ENCODE measurements at places on chromosomes 3 and 15. TPM values are rescaled to one million over a fixed set of nuclear protein-coding genes. Genes with fewer than 3 reads are reported as not detected.

- DNase-seq: no peak
These were observed 60.0 kb downstream of the MAGEF1 start for GRCh38 chr3:184651904-184652303.

- DNase-seq: no peak
These were observed 189.7 kb upstream of the CBLB start for GRCh38 chr3:106058475-106058874.

The CD276 gene
- polyA plus RNA-seq: 69.2 TPM

GRCh38 chr3:45067941-45068340 is 41.8 kb downstream of the CLEC3B start:
- DNase-seq: no peak

The LDHAL6B gene
- not detected for polyA plus RNA-seq

The ISLR2 gene
- polyA plus RNA-seq: 0.27 TPM

The WDR93 gene
- polyA plus RNA-seq: 0.24 TPM

DNA sequence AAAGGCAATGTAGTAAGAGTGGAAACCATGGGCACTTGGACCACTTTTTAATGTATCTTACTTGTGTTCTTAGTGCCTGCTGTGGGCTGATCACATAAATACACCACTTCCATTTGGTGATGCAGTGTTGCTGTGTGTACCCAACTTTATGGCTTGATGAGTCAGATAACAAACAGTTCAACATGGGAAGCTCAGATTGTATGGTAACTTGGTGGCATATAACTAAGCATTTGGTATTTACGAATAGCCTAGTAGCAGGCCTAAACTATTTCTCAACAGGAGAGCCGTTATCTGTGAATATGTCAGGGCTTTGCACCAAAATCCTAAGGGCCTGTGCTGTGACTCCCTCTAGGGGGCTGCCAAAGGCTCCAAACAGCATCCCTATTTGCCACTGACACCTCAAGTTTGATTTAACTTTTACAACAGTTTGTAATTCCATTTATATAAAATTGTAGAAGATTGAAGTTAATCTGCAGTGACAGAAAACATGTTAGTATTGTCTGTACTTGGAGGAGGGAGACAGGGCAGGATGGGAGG is 640.4 kb upstream of the CADM2 start:
- DNase-seq: no peak

The TRIM69 gene
- polyA plus RNA-seq: 51.4 TPM

DNA sequence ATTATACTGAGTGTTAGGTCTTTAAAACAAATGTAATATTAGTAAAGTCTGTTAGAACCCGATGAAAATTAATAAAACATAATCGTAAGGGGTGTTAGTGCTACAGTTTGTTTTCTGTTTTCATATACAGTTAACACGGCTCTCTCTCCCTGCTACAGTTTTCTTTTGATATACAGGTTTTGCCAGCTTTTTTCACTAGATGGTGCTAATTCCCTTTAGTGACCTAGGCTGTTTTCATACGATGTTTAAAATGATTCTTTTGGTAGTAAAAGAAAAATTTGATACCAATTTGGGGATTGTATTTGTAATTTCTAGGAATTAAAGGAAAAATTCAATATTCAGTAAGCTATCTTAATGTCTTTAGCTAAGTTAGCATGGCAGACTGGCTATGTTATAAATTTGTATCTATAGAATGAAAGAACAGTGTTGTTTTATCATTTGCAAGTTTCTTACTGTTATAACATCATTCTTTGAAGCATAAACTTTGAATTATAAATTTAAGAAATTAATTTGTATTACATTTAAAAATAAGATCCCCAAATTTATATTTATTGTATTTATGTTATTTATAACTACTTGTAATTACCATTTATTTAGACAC is 11.5 kb downstream of the APH1B start:
- DNase-seq: no peak

- DNase-seq: no peak
These were observed 181.0 kb downstream of the SI start for GRCh38 chr3:164897342-164897741.

The CCR3 gene
- not detected for polyA plus RNA-seq

- no peak for DNase-seq
These were observed 52.5 kb downstream of the LRRN1 start for GRCh38 chr3:3851621-3852323.

DNA sequence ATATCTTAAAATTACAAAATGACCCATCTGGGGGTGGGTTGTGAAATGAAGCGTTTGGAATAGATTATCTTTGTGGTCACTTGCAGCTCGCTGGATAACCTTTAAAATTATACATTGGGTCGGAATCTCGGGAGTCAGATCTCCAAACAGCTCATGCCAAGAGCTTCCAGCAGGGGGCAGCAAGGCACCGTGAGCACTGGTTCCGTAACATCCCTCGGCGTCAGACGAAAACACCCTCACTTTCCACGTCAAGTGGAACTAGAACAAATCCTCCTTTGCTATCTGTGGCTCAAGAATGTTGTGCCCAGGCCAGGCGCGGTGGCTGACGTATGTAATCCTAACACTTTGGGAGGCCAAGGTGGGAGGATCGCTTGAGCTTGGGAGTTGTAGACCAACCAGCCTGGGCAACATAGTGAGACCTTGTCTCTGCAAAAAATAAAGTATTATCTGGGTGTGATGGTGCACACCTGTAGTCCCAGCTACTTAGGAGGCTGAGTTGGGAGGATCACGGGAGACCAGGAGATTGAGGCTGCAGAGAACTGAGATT is 31.1 kb downstream of the UMPS start:
- DNase-seq: peak; percentile 90

DNA sequence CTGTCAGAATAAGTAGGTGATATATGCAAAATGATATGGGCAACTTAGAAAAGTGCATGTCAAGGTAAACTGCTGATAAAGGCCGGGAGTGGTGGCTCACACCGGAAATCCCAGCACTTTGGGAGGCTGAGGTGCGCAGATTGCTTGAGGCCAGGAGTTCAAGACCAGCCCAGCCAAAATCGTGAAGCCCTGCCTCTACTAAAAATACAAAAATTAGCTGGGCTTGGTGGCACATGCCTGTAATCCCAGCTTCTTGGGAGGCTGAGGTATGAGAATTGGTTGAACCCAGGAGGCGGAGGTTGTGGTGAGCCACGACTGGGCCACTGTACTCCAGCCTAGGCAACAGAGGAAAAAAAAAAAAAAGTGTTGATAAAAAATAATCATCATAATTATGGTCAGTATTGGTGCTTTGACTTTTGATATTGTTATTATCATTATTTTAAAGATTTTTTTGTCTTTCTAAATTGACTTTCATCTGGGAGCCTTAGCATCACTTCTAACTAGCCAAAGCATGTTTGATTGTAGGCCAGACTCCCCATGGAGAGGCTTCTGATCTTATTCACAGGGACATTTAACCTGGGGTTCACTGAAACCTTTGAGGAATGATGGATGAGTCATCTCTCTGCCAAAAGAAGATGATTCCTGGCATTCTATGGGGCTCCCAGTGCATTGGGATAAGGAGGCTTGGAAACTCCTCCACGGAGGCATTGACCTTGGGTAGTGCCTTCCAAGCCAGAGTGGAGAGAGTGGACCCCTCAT is 5.6 kb downstream of the ZBTB38 start:
- DNase-seq: no peak

The PLA2G4E gene
- polyA plus RNA-seq: not detected

The SLC25A20 gene
- polyA plus RNA-seq: 37.6 TPM

The GOLGA8Q gene
- polyA plus RNA-seq: 0.70 TPM

- no peak for DNase-seq
These were observed 221.1 kb downstream of the SLCO3A1 start for GRCh38 chr15:92074646-92075045.

GRCh38 chr15:38671675-38672254 is 107.2 kb upstream of the RASGRP1 start:
- DNase-seq: no peak

The CCNB2 gene
- 2.5 TPM for polyA plus RNA-seq

- no peak for DNase-seq
These were observed 389.5 kb upstream of the WNT5A start for GRCh38 chr3:55876560-55876959.

The MST1 gene
- 31.3 TPM for polyA plus RNA-seq

DNA sequence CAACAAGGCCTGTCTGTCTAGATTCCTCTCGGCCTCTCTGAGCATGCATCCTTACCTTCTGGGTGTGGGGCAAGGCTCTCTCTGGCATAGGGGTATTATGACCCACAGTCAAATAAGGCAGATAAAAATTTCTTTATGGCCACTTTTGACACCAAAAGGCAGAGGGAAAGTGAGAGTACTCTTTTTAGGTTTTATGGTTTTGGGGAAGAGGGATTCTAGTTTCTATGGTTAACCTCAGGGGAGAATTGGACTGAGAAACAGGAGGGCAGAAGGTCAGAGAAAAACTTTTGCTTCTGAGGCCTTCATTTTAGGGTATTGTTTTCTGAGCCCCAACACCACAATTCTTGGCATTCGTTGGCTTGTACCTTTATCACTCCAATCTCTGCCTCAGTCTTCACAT is 70.0 kb upstream of the CCDC54 start:
- DNase-seq: no peak

DNA sequence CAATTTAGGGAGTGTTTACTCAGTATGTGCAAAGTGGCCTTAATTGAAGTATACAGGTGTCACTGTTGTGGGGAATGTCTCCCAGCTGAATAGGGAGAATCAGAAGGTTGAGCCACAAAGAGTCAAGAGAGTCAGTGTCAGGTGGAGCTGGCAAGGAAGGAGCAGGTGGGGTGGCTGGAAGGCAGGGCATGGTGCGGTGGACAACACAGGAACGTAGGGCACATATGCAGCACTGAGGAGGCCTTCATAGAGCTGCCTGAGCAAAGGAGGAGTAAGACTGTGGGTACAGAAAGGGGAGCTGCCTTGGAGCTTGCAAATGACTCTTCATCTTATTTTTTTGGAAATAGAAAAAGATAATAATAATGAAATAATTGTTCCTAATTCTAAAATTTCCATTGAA is 20.0 kb downstream of the ARHGEF3 start:
- no peak for DNase-seq

GRCh38 chr3:64340641-64341101 is 115.4 kb upstream of the PRICKLE2 start:
- DNase-seq: peak; percentile 23

DNA sequence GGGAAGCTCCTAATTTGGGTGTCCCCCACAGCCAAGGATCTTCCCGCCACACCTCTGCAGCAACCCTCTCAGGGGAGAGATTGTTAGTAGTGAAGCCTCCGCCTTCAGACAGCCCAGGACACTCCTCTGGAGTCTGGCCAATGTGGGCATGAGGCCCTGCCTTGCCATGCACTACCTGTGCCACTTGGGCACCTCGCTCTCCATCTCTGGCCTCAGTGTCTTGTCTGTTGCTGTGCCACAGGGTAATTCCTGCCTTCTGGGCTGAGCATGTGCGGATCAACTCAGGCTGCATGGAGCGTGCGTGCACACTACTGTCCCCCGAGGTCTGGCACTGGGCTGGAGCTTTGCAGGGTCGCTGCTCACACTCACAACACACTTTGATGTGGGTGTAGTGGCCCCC is 7.9 kb upstream of the MESP1 start:
- DNase-seq: no peak

DNA sequence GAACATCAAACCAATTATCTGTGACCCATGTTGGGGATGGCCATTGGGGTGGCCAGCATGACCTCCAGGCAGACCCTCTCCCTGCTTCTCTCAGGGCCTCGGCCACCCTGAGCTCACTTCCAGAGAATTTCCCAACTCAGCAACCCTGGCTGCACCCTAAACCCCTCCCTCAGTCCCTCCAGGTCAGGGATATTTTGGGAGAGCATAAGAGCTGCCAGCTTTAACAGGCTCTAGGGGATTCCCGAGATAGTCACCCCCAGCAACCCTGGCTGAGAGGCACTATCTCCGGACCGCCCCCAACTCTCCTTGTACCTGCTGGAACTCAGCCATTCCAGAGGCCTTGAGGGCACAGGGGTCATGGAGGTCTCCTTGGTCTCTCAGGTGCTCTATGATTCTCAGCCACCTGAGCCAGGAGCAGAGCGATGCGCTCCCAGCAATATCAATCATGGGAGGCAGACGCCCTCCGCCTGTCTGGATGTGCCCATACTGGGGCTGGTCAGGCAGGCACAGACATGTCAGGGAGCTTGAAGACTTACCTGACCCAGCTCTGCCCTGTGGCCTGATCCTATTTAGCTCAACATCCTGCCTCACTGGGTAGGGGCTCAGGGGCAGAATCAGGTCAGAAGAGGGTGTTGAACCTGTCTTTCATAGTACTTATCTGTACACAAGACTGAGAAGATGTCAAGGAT is 34.9 kb upstream of the CILP start:
- no peak for DNase-seq

- DNase-seq: no peak
These were observed 16.8 kb downstream of the PLXNB1 start for GRCh38 chr3:48413086-48413485.

The SPINK8 gene
- not detected for polyA plus RNA-seq

The PLAAT1 gene
- 0.18 TPM for polyA plus RNA-seq

DNA sequence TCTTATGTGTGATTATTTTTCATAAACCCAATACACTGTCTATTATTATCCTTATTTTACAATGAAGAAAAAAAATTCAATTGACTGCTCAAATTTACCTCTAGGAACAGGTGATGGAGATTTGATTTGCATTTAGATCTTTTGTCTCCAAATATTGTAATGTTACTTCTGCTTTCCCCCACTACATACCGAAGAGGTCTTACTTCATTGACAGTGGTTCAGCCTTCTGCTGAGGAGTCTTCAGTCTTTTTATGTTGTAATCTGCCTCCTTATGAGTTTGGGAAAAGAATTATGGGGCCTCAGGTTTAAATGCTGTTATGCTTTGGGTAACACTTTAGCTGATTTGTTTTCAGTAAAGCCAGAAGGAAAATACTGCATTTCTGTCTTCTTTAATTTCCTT is 199.5 kb downstream of the LPP start:
- DNase-seq: no peak

The SAXO2 gene
- polyA plus RNA-seq: 0.55 TPM

The CHRFAM7A gene
- polyA plus RNA-seq: 0.57 TPM

DNA sequence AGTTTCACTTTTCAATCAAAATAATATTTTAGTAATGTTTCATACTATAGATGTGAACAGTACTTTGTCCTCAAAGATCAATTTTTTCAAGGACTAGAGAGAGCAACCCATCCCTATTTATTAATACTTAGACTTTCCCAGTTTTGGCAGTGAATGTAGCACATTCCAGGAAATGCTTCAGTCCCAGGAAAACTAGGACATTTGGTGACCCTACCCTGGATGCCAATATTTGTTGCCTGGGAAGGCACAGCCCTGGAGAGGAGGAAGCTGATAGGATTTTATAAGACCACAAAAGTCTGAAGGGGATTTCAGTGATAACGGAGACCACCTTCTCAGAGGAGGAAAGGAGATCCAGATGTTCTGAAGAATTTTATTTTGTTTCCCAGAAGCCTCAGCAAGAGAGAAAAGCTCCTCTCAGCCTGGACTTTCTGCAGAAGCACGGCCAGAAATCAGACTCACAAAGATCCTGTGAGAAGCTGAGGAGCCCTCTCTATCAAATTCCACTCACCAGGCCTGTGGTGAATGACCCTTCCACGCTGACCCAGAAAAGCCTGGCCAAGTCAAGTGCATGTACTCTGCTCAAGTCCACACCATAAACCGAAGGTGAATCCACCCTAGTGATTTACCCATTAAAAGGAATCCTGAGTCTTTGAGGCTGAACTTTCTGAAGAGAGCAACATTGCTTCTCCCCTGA is 87.7 kb upstream of the ABHD17C start:
- no peak for DNase-seq

GRCh38 chr3:38111696-38112377 is 25.1 kb downstream of the ACAA1 start:
- DNase-seq: no peak

GRCh38 chr3:148205977-148206376 is 491.7 kb upstream of the AGTR1 start:
- DNase-seq: no peak

GRCh38 chr3:73499787-73500186 is 125.0 kb downstream of the PDZRN3 start:
- no peak for DNase-seq

The MGLL gene
- polyA plus RNA-seq: 14.0 TPM

Data from ovary (tissue), 10 donors.